ENCODE measurements at places on chromosomes 7 and 10. TPM values are rescaled to one million over a fixed set of nuclear protein-coding genes. Genes with fewer than 3 reads are reported as not detected.

LIPM gene
- total RNA-seq, result not detected

CAMK1D gene
- 0.67 TPM for total RNA-seq

CALHM1 gene
- not detected for total RNA-seq

SLC18A3 gene
- not detected for total RNA-seq

NACAD gene
- total RNA-seq, result 3.6 TPM

DYDC2 gene
- total RNA-seq, result not detected

Data from bronchus fibroblast of lung (primary cell).